ENCODE measurements at places on chromosomes 7 and 10. TPM values are rescaled to one million over a fixed set of nuclear protein-coding genes. Genes with fewer than 3 reads are reported as not detected.

The CHAT gene
- 0.63 TPM for total RNA-seq

The UCN3 gene
- not detected for total RNA-seq

The DOCK4 gene
- 155 TPM for total RNA-seq

The HECW1 gene
- 107 TPM for total RNA-seq

The FMC1 gene
- 7.2 TPM for total RNA-seq

The TSPAN12 gene
- 4.7 TPM for total RNA-seq

The CLCN1 gene
- total RNA-seq, result not detected

The PDE6C gene
- total RNA-seq, result not detected

The CNNM2 gene
- total RNA-seq, result 17.2 TPM

The RHBDD2 gene
- total RNA-seq, result 38.5 TPM

The CDC14C gene
- total RNA-seq, result not detected

The MRPS16 gene
- 87.3 TPM for total RNA-seq

The PALD1 gene
- 10.3 TPM for total RNA-seq

The NXPH1 gene
- 33.5 TPM for total RNA-seq

The ATOH7 gene
- 0.94 TPM for total RNA-seq

The CALHM1 gene
- not detected for total RNA-seq

The VGF gene
- 9.4 TPM for total RNA-seq

The TMEM196 gene
- total RNA-seq, result 12.8 TPM

The HOXA7 gene
- total RNA-seq, result not detected

The LRRD1 gene
- total RNA-seq, result 3.8 TPM

All from parietal lobe (tissue), 2 donors.